Epithelial cell of prostate (primary cell): ENCODE measurements at places on chromosomes 12 and 14.

DNA sequence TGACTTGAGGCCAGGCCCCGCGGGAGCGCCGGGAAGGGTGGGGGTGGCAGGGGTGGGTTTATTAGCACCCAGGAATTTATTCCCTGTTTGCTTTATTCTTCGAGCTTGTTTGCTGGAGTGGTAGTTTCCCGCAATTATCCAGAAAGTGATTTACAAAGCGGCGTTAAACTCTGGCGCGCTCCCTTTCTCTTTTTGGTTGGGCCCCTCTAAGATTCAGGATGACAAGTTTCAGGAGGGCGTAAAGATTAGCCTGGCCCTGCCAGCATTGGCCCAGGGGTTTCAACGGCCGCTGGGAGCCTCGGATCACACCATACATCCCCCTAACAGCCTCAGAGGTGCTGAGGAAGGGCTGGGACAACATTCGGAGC is 444 bp upstream of the NKX2-8 start:
- DNase-seq, result no peak

DNA sequence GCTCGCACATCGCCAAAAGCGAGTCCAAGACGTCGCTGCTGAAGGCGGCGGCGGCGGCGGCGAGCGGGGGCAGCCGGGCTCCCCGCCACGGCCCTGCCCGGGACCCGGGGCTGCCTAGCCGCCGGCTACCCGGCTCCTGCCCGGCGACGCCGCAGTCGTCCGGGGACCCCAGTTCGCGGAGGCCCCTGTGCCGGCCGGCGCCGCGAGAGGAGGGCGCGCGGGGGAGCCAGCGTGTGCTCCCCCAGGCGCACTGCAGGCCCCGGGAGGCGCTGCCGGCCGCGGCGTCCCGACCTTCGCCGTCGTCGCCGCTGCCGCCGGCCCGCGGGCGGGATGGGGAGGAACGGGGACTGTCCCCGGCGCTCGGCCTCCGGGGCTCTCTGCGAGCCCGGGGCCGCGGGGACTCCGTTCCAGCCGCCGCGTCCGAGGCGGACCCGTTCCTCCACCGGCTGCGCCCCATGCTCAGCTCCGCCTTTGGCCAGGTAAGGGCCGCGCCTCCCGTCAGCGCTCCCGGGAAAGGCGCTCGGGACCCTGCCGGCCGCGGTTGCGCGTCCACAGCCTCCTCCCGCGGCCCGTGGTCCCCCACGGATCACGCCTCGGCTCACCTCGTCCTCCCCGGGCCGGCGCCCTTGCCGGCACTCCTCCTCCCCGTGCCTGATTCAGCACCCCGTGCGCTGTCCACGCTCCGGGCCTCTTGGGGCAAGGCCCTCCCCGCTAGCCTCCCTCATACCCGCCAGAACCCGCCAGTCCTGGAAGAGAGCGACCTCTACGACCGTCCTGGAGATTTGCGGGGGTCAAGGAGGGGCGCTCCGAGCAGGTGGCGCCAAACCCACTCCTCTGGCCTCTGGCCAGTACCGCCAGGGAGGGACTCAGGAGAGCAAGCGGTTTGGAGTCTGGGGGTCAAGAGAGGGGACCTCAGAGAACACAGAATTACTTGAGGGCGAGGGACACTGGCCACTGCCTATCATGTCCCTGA is 721 bp downstream of the CABP1 start:
- no peak for DNase-seq

DNA sequence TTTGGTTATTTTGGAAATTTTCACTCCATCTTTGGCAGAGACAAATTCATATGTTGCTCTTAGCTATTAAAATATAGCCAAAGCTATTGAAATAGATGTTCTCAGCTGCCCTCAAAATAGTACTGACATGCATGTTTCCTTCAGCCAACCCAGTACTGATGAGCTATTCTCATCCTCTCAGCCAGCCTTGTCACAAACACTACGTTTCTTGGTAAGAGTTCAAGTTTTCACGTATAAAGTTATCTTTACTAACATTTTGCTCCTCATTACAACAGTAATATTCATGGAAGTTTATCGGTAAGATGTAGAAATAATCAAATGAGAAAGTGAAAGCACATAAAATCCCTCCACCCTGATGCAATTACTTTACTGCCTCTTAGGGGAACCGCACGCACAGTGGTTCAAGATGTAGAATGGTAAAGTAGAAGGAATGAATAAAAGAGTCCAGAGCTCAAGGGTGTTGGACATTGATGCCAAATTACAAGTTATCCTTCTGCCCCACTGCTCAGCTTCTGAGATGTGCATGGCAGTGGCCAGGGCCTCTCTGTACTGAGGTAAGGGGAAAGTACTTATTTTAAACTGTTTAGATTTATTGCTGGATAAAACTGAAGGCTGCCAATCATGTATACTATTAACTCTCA is 20.7 kb downstream of the GCH1 start:
- DNase-seq, result no peak

GRCh38 chr12:114186241-114187002 is 219.5 kb downstream of the TBX5 start:
- DNase-seq, result no peak

DNA sequence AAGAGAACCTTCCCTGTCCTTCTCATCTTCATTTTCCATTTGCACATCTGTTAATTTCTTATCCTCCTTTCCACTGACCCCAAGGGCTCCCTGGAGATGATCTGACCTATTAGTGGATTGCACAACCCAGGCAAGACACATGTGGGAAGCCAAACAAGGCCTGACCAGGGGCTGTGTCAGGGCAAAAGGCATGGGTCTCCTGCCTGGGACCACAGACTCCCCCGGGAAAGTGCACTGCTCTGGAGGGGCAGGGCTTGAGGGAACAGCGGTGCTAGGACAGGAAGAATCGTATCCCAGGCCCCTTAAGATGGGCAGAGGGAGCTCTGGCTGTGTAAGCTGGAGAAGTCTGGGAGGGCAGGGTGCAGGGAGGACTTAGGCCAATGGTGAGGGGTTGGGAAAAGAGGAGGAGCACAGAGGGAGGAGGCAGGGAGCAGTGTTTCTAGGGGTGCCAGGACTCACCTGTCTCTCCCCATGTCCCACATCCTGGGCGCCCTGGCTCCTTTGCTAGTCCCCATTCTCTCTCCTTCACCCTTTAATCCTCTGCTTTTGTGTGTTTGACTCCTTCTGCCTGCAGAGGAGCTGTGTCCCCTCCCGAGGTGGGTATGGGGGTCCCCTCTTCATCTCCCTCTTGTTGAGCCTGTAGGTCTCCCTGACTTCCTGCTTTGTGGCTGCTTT is 25.3 kb downstream of the PLEKHG3 start:
- no peak for DNase-seq

- peak; percentile 6 for DNase-seq
Observed at GRCh38 chr14:91911474-91912032, 35.9 kb downstream of the FBLN5 start.

DNA sequence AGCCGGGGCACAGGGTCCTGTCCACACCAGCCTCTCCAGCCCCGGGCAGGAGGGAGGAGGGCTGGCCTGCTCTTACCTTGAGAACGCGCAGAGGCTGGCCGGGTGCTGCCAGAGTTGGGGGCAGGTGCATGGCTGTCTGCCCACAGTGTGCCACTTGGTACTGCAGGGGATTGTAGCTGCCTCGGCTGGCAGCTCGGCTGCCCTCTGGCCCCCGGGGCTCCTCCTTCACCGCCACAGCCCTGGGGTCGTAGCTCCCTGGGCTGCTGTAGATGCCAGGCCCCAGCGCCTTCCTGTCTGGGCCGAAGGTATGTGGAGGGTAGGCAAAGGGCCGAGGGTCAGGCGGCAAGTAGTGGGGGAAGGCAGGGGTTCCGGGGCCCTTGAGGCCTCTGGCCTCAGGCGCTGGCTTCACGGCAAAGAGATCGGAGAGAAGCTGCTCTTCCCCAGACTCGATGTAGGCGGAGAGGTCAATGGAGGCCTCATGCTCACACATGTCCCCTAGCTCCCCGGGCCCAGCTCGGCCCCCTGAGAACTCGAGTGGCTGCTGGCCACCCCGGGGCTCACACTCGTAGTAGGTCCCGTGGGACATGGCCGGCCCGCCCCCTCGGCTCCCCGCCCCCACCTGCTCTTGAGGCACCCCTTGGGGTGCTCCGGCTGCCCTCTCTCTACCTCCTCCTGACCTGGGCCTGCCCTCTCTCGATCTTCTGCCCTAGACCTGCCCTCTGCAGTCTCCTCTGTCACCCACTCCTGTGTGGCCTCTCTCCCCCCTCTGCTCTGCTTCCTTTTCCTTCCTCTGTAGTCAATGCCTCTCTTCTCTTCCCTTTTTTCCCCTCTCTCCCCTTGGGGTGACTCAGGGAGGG is at the start of gene CEBPE:
CEBPE (minus strand) TSS at position 750 of the 857 bp plus-strand sequence; CDS start at position 586, 164 bp downstream.
- no peak for DNase-seq

- no peak for DNase-seq
Observed at GRCh38 chr12:6635375-6635855, 344 bp downstream of the LPAR5 start.

GRCh38 chr14:58637040-58637390 is 747 bp upstream of the DACT1 start:
- peak; percentile 54 for DNase-seq

GRCh38 chr14:75044322-75044721 is 6.9 kb downstream of the MLH3 start:
- no peak for DNase-seq

- DNase-seq, result no peak
Observed at GRCh38 chr12:106096376-106096775, 42.4 kb downstream of the NUAK1 start.

GRCh38 chr14:53564870-53565269 is 391.8 kb downstream of the BMP4 start:
- DNase-seq, result no peak

- no peak for DNase-seq
Observed at GRCh38 chr12:113702276-113702675, 230.6 kb upstream of the LHX5 start.

- DNase-seq, result no peak
Observed at GRCh38 chr14:61671082-61671481, 24.2 kb upstream of the HIF1A start.

DNA sequence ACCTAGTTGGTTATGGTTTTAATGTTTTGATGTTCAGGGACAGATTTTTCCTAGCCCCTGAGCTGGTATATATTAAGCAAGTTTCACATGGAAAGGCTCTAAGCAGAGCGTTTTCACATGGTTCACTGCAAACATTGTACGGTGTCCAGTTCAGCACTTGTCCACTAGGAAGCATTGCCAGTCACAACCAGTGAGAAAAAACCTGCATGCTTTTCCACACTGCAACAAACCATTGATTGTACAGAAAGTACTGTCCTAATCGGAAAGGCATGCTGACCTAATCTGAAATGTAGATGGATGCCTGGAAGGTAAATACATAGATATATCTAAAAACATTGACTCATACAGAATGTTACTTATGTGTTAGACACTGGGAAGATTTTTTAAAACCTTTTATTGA is 25.0 kb upstream of the NPAS3 start:
- no peak for DNase-seq

DNA sequence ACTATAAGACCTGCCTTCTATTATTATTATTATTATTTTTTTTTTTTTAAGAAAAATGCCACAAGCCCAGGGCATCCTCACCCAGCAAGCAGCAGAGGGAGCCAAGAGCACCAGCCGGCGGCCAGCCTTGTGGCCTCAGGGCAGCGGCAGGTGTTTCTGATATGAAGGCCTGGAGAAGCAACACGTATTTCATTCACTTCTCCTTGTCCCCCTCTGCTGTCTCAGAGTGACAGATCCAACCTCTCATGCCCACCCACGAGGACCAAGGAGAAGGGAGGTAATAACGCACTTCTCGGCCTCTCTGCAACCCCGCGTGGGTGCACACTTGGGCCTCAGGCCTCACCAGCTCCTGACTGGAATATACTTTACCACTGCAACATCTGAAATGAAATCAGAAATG is 25.4 kb downstream of the CDC42BPB start:
- DNase-seq, result no peak

DNA sequence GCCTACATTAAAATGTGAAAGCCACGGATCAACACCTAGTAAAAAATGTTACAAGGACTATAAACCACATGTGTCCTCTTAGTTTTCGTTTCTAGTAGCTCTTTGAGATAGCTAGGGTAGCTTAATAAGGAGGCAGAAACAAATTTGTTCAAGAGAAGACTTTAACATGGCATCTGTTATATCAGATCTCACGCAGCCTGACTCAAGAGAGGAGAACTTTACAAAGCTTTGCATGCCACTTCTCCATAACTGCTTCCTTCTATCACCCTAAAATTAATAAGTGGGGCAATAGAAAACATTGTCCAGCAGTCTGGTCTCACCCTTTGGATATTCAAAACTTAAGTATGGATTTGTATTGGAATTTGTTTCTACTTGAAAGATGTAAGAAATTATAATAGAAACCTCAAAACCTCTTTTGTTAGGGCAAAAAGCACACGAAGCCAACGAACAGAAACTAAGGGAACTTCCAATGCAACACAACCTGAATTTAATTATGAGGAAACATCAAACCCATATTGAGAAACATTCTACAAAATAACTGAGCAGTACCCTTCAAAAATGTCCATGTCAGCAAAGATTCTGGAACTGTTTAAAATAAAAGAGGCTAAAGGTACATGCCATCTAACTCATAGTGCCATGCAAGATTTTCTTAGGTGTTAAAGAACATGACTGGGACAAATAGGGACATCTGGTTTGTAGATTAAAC is 194.8 kb downstream of the LRIG3 start:
- no peak for DNase-seq

- DNase-seq, result no peak
Observed at GRCh38 chr12:77213319-77213718, 147.9 kb upstream of the E2F7 start.

DNA sequence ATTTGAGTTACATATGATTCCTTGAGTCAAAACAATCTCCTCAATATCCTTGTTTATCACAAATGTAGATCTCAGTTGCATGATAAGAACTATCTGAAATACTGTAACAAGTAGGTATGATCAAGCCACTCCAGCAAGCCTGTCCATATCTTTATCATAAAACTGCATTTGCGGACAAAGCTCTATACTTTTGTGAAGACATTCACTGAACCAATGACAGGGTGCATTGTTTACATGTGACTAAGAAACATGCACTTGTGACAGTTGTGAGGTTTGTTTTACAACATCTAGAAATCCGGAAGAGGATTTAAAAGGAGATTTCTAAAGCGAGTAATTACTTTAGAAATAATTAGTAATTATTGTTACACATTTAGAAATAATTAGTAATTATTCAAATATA is 111.7 kb downstream of the PPP2R5E start:
- no peak for DNase-seq

DNA sequence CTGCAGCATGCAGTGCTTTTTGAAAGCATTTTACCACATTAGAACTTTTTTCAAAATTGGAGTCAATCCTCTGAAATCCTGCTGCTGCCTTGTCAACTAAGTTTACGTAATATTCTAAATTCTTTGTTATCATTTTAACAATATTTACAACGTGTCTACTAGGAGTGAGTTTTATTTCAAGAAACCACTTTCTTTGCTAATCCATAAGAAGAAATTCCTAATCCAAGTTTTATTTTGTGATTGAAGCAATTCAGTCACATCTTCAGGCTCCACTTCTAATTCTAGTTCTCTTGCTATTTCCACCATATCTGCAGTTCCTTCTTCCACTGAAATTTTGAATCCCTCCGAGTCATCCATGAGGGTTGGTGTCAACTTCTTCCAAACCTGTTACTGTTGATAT is 25.4 kb downstream of the PRORP start:
- DNase-seq, result no peak

DNA sequence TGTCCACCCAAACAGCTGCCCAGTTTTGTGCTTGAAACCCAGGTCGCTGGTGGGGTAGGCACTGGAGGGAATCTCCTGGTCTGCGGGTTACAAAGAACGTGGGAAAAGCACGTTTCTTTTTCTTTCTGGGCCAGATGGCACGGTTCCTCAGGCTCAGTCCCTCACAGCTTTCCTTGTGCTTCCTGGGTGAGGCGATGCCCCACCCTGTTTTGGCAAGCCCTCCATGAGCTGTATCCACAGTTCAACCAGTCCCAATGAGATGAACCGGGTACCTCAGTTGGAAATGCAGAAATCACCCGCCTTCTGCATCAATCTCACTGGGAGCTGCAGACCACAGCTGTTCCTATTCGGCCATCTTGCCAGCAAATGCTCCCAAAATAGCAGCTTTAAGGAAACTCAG is 51.4 kb upstream of the TMTC2 start:
- DNase-seq, result no peak
